ENCODE measurements at places on chromosomes 7 and 10.

DNA sequence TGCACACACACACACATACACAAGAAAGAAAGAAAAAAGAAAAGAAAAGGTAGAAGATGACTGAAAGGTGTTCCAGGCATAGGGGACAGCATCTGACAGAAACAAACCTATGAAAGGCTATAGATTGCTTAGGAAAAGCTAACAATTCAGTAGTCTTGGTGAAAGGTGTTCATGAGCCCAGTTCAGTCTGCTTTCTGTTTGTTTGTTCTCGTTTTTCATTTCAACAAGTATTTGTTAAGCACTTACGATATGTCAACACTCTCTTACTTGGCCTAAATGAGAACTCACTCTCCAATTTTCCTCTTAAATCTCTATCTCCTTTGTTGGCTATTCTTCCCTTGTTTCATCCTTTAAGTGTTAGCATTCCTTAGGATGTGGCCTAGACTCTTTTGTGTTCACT is 133.2 kb downstream of the GRM8 start:
- H3K4me3 ChIP-seq: no peak overlapping the region
- H3K27ac ChIP-seq: no peak overlapping the region
- no peak for DNase-seq
- H3K4me1 ChIP-seq: peaks cover 15% of the 10 kb centered on the region
- no peaks in the 10 kb centered on the region for H3K27me3 ChIP-seq
- H3K36me3 ChIP-seq: no peaks in the 10 kb centered on the region

GRCh38 chr7:34222722-34223121 is 317.4 kb downstream of the BMPER start:
- H3K27me3 ChIP-seq: no peaks in the 10 kb centered on the region
- H3K27ac ChIP-seq: no peak overlapping the region
- DNase-seq: no peak
- H3K36me3 ChIP-seq: no peaks in the 10 kb centered on the region
- H3K4me3 ChIP-seq: no peak overlapping the region
- H3K4me1 ChIP-seq: peaks cover 3% of the 10 kb centered on the region

GRCh38 chr7:18228686-18229085 is 201.0 kb upstream of the PRPS1L1 start:
- H3K27ac ChIP-seq: no peak overlapping the region
- no peaks in the 10 kb centered on the region for H3K4me1 ChIP-seq
- no peaks in the 10 kb centered on the region for H3K27me3 ChIP-seq
- H3K4me3 ChIP-seq: no peak overlapping the region
- no peaks in the 10 kb centered on the region for H3K36me3 ChIP-seq

- H3K36me3 ChIP-seq: no peaks in the 10 kb centered on the region
- peak; percentile 81 for DNase-seq
- peaks cover 66% of the 10 kb centered on the region for H3K4me1 ChIP-seq
- peak overlapping the region; percentile 82 for H3K27ac ChIP-seq
Measured at GRCh38 chr10:123017421-123018165, 8.8 kb downstream of the ACADSB start.

DNA sequence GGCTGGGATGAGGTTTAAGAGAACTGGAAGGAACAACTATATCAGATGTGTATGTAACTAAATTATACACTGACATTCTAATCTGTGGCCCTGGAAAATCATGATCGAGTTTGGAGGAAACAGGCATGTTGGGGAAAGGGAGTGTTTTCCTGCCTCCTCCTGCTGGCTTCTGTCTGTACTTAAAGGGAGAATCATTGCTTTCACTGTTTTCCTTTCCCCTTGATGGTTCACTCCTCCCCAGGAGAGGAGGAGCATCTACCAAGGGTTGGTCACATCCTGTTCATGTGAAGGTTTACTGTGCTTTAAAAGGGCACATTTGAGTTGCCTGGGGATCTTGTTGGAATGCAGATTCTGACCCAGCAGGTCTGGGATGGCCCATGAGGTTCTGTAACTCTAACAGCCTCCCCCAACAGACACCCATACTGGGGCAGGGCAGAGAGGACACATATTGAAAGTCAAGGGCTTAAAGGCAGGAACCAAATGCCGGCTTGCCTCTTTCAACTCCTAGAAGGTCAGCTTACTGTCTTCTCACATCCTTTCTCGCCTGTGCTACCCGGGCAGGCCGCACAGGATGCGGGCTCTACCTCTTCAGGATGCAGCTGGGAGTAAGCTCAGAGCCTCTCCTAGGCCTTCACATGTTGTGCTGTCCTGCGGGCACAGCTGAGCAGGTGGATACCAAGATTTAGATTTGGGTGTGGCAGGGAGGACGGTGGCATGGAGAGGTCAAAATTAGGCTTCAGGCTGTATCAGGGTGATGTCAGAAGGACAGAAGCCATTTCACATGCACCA is 694.8 kb downstream of the KCNMA1 start:
- no peaks in the 10 kb centered on the region for H3K27me3 ChIP-seq
- no peak overlapping the region for H3K4me3 ChIP-seq
- DNase-seq: no peak

Measured in GM23338 (cell line).